ENCODE measurements at places on chromosomes 13 and 19.

DNA sequence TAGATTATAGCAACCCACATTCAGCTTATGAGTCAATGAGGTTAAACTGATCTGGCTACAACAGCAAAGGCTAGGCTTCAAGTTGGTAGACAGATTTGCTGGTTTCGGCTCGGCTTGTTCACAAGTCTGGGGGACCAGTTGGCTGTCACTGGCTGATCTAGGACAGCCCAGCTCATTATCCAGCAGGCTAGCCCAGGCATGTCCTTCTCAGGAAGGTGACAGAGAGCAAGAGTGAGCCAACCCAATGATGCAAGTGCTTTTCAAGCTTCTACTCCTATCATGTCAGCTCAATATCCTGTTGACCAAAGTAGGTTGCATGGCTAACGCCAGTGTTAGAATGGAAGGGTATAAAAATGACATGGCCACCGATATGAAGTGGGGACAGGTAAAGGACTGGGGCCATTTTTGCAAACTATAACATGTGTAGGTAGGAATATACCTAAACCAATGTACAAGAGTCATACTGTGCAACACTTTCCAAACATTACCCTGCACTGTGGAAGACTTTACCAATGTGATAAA lies 220.9 kb upstream of the SOX21 start:
- no peak for DNase-seq

DNA sequence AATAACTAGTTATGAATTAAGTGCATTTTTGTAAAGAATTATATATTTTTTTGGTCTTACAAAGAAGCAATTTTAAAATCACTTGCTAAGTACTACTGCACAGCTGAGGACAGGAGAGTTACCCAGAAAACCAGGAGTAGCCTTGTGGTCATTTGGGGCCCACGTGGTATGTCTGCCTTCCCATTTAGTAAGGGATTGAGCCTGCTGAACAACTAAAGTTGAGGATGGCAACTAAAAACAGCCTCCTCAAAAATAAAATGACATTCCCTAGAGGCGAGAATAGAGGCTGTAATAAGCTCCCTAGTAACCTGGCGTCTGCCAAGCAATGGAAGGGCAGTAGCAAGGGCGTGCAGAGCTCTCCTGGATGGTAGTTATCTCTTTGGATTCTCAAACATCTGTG lies 36.3 kb downstream of the DOCK9 start:
- DNase-seq: no peak

- no peak for DNase-seq
Observed at GRCh38 chr13:112898621-112899280, 70.3 kb upstream of the MCF2L start.

GRCh38 chr13:87208636-87209035 lies 462.5 kb upstream of the SLITRK5 start:
- no peak for DNase-seq

DNA sequence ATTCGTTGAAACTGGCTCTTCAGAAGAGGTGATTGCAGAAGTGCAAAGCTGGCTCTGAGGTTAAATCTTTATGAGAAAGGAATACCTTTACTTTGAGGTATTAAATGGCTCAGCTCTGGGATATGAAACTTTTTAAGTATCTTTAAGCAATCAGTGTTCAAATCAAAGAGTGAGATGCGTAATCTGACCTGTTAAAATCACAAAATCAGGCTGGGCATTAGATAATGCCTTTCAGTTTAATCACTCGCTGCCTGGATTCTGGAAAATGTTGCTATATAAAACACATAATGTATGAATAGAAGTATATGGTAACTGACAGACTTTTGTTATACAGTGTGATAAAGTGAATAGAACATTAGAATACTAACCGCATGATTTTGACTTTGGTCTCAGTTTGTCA lies 2.0 kb upstream of the DGKH start:
- no peak for DNase-seq

DNA sequence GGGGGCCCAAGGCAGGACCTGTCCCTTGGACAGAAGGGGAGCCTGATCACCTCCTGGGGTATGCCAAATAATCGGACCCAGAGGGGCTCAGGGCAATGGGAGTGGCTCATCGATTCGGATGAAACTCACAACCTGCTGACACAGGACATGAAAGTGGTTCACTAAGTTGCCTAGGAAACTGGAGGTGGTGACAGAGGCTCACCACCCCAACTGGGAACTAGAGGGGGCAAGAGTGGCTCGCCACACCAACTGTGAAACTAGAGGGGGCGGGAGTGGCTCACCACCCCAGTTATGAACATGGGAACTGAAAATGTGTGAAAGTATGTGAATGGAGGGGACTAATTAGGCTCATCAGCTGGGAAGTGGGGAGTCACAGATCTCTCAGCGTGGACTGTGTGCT lies 46.3 kb upstream of the ZNF737 start:
- DNase-seq: no peak

All from NCI-H187 treated with DMSO at 0.1 percent for 48 hours (cell line).